ENCODE measurements at places on chromosomes 4 and X.

- DNase-seq: no peak
These were observed 50.4 kb downstream of the MGARP start for GRCh38 chr4:139229534-139230039.

GRCh38 chrX:17994429-17994828 lies 133.3 kb upstream of the RAI2 start:
- DNase-seq: no peak

DNA sequence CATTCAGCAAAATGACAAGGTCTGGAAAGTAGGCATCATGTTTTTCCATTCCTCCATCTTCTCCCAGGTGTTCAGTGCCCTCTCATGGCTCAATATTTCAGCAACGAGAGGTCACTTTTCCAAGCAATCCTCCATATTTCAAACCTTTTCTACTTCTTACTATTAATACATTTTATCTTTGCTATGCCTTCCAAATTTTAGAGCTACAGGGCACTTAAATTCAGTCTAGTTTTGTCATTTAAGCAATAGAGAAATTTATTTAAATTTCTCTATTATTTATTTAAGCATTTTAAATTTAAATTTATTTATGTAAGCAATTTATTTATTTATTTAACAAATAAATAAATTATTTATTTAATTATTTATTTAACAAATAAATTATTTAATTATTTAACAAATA lies 305.1 kb upstream of the ANXA10 start:
- DNase-seq: no peak

GRCh38 chr4:76748649-76749048 lies 149.3 kb downstream of the SOWAHB start:
- no peak for DNase-seq

- no peak for DNase-seq
These were observed 31.9 kb upstream of the TLR2 start for GRCh38 chr4:153652051-153652784.

GRCh38 chr4:3715061-3715854 lies 50.9 kb upstream of the ADRA2C start:
- DNase-seq: no peak

DNA sequence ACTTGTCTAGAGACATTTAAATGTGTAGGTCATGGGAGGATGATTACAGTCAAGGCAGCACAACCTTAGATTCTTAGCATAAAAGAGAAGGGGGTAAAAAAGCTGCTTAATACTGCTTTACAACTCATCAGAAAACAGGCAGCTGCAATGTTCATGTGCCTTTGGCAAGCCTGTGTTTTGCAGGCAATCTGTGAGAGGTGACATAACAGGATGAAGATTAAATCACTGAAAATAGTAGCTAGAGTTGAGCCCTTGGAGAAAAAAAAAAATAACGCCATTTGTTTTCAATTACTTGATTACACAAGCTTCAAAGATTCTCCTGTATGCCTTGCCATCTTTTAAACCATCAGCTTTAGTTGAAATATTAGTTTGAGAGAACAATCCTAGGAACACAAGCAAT lies 847.6 kb upstream of the LCORL start:
- no peak for DNase-seq

GRCh38 chr4:177023951-177024350 lies 231.2 kb upstream of the VEGFC start:
- no peak for DNase-seq

- DNase-seq: no peak
These were observed at the start of gene RIBC1 for GRCh38 chrX:53422861-53423306. RIBC1 (plus strand) TSS chrX:53422873; CDS start chrX:53426277, 3,404 bp downstream.

DNA sequence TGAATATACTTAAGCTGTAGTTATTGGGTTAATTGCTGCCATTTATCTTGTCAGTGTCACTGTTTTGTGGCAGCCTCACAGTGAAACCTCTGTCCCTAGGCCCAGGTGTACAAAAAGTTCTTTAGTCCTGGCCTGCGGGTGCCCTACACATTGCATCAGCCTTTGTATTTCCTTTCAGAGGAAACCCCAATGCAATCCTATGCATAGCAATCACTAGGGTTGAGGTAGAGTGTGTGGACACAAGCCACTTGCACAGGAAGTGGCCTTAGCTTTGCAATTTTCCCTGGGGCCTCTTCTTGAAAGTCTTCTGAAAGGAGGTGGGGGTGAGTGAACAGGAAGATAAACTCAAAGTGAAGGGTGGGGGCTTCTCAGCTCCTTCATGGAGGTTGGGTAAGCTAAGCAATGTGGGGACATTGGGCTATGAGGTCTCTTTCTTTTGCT lies 27.8 kb downstream of the VSIG4 start:
- no peak for DNase-seq

- DNase-seq: no peak
These were observed 12.8 kb downstream of the SCD5 start for GRCh38 chr4:82785611-82786400.

DNA sequence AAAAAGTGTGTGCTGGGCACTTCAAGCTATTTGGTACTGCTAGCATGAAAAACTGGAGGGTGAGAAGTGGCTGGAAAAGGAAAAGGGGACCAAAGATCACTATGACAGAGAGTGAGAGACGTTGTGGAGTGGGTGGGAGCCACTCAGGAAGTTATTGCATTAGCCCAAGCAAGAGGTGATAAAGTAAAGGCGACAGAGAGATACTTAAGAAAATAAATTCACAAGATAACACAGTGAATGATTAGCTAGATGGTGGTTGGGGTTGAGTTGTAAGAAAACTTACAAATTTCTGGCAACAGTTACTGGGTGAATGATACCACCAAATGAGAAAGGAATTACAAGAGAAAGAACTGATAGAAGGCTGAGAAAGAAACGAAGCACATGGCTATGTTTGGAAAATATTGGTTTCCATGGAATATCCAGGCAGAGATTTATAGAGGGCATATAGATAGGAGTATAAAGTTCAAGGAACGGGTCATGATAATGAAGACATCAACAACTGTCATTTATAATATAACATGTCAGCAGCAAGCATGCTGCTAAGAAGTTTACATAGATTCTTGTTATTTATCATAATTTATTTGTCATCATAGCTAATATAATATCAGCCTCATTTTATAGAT lies 60.7 kb downstream of the CASK start:
- no peak for DNase-seq

DNA sequence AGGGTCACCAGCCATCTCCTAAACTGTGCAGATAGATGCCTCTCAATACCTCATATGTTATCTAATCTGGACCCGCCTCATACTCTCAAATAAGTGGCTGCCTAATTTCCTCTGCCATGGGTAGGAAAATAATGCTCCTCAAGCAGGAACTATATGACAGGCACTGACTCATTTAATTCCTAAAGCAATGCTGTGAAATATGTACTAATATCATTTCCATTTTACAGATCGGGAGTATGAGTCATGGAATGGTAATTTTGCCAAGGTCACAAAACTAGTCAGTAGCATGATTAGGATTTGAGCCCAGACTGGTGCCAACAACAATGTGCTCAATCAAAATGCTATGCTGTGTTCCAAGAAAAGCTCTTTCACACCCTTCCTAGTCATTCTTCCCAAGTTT lies 3.0 kb upstream of the NXT2 start:
- no peak for DNase-seq

DNA sequence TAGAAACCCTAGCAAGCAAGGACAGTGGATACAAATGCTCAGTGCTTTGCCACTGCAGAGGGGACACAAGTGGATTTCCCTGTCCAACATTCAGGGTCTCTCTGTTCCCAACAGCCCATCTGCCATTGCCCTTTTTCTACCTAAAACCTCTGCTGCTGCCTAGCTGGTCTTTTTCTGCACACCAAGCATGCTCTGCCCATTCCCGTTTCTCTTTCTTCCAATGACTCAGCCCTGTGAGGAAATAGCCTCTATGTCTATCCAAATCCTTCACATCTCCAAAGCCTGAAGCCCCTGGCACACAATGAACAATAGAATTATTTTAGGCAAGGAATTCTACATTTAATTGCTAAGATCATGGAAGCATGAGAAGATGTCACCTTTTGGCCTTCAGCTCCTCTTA lies 5.7 kb upstream of the AMELX start:
- no peak for DNase-seq

GRCh38 chr4:48594180-48594579 lies 104.1 kb downstream of the ZAR1 start:
- no peak for DNase-seq

DNA sequence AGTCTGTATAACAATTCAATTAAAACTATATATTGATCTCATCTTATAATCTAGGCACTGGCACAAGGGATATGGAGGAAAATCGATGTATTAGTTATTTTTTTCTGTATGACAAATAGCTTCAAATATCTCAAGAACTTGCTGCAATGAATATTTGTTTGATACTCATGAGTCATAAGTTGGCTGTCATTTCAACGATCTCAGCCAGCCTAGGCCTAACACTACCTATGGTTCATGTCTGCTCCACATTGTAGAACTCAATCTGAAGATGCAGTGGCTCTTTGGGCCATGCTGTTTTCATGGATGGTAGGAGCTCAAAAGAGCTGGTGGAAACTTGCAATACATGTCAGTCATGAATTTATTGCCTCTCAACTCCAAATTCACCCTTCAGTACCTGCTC lies 44.7 kb downstream of the MAGEB17 start:
- DNase-seq: no peak

DNA sequence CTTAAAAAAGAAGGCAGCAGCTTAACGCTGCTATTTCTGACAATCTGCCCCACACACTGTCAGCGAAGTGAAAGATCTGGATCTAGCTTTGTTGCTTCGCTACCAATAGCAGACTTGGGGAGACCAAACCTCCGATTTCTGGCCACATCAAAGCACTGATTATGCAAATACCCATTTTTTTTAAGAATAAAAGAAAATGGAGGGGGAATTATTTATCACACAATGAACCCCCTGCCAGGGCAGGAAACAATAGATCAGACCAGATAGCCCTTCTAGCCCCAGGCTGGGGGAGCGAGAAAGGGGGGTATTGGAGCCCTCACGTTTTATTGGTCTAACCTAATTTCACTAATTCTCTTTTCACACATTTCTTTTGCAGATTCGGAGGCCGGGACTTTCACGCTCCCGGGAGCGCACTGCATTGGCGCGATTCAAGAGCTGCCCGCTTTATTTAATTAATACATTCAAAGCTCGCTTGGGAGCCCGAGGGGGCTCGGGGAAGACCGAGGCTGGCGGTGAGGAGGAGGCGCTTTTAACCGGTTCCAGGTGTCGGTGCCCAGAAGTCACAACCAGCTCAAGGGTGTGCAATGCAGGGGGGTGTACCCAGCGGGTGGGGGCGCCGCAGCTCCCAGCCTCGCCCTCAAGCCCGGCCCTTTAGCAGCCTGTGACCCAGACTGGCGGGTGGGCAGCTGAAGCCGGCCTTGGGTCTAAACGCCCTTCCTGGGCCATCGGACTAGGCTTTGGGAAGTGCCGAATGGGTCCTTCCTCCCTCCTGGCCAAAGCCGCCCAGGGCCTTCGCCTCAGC lies 5.5 kb downstream of the NEUROG2 start:
- no peak for DNase-seq

DNA sequence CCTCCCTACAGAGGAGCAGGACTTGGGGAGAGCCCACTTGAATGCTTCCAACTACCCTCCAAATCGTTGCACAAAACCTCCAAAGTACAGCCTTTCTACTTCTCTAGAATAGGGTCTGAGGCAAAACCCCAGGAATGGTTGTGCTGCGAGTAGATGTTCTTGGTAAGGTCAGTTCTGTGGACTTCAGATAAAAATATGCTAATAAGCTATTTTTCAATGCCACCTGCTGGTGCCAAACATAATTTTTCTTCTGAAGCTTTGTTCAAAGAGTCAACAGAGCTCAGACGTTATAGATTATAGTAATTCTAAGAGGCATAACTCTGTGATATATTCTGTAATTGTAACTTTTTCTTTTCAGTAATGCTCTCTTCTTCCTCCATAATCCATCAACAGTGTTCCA lies 425.7 kb downstream of the GPAT3 start:
- DNase-seq: no peak

DNA sequence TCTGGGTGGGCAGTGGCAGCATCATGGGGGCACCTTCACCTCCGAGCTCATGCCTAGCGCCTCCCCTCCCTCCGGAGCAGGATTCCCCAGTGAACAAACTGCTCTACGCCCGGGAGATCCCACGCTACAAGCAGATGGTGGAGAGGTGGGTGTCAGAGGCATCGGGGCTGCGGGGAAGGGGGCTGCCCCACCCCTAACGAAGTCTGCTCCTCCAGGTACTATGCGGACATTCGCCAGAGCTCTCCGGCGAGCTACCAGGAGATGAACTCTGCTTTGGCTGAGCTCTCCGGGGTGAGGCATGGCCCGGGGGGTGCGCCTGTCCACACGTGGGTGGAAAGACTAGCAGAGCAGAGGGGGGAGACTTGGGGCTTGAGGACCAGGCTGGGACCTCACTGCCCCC lies 2.7 kb upstream of the SRPK3 start:
- DNase-seq: no peak

DNA sequence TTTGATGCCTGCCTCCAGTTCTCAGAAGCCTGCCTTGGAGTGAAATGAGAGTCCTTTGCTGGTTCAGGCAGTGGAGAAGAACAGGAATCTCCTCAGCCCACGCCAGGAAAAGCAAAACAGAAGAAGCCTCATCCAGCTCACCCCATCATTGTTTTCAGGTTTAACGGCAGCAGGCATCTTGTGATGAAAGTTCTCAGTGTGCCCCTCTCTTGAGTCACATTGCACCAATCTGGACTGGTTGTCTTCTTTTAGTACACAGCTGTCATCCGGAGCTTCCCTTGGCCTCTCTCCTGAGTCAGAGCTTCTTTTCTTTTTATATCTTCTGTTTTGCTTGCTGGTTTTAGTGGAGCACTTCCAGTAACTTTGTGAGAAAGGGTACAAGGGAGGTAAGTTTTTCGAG lies 50.9 kb downstream of the TSPAN7 start:
- DNase-seq: no peak

DNA sequence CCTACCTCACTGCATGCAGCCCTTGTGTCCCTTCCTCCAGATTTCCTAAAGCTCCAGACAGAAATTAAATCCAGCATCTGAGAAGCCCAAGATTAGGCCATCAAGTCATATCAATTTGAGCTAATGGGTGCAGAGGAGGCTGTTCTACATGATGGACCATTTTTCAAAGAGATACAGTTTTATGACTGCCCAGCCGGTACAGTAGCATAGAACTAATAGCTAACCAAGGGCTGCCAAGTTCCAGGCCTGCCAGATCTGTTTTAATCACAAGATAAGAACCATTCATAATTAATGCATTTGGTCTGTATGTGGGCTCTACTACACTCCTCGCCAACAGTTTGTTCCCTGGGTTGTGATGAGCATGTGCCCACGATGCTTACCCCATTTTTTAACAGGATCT lies 73.9 kb upstream of the PLAC1 start:
- DNase-seq: no peak

GRCh38 chr4:90950385-90950841 lies 823.2 kb downstream of the CCSER1 start:
- no peak for DNase-seq

DNA sequence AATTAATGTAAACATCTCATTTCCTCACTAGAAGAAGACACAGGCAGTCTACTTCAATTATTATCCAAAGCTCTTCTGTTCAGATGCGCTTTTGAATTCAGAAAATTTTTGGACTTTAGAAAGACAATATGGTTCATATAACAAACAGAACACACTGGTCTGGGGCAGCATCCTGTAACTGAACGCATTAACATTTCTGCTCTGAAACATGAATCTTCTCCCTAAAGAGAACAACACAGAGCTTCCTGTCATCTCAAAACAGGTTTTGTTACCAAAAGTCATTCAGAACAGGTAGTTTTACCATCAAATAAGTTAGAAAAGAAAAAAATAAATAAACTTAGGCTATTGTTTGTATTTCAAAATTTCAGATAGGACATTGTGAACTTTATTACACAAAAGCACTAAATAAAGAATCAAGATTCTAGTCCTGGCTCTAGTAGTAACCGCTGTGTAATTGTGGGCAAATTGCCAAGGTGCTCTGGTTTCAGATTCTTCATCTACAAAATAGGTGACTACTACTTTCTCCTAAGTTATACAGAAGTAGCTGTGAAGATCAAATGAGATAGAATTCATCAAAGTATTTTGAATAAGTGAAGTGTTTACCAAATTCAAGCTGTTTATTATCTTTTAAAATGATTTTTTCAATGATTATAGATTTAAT lies 252.3 kb upstream of the RASGEF1B start:
- no peak for DNase-seq

Measured in stimulated activated CD4-positive, alpha-beta T cell treated with anti-CD3 and anti-CD28 coated beads, Interleukin-1b, Interleukin-23, amount 100 ng/mL, for 1 hour (primary cell).